Activated CD4-positive, alpha-beta T cell treated with anti-CD3 and anti-CD28 coated beads, Interleukin-2, amount 50 U/mL, for 16 hours (primary cell): ENCODE measurements at places on chromosomes 4 and X.

GRCh38 chr4:8029689-8030088 is 90.0 kb upstream of the AFAP1 start:
- DNase-seq: no peak

DNA sequence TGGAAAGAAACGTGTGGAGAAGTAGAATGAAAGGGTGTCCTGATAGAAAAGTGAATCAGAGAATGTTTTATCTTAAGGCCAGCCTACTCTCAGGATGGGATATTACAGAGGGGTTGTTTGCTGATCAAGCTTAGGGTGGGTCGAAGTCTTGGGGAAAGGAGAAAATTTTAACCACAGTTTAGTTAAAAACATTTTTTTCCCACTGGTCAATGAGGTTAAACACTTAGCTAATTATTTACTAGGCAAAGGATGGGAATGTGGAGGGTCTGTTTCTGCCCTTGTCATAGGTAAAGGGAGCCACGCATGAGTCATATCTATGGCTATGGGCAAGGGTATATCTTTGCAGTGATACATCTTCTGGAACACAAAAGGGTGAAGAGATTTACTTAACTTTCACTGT is 16.1 kb upstream of the SULT1E1 start:
- no peak for DNase-seq

- no peak for DNase-seq
Measured at GRCh38 chr4:71009890-71010588, 16.6 kb downstream of the DCK start.

DNA sequence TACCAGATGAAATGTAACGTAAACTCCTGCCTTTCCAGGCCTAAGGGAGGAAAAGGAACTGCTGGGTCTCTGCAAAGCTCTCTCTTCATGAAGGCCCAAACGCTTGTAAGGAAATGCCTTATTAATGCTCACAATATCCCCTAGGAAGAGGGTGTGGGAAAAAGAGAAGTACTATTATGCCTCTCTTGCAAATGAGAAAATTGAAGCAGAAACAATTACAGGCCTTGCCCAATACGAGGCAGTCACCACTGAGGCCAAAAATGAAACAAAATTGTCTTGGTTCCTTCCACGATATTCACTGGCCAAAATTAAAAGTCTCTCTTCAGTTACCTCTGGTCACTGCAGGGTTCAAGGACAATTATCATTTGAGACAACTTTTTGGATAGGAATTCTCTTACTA is 3.2 kb downstream of the SCARB2 start:
- DNase-seq: no peak

- no peak for DNase-seq
Measured at GRCh38 chr4:138832563-138832962, 183.0 kb upstream of the NOCT start.

GRCh38 chr4:162839814-162840213 is 326.9 kb downstream of the NAF1 start:
- DNase-seq: no peak

GRCh38 chr4:186560647-186561046 is 5.3 kb upstream of the MTNR1A start:
- no peak for DNase-seq

GRCh38 chr4:94536049-94536448 is 84.3 kb downstream of the PDLIM5 start:
- DNase-seq: no peak

GRCh38 chr4:52560844-52561280 is 98.2 kb downstream of the USP46 start:
- DNase-seq: no peak

DNA sequence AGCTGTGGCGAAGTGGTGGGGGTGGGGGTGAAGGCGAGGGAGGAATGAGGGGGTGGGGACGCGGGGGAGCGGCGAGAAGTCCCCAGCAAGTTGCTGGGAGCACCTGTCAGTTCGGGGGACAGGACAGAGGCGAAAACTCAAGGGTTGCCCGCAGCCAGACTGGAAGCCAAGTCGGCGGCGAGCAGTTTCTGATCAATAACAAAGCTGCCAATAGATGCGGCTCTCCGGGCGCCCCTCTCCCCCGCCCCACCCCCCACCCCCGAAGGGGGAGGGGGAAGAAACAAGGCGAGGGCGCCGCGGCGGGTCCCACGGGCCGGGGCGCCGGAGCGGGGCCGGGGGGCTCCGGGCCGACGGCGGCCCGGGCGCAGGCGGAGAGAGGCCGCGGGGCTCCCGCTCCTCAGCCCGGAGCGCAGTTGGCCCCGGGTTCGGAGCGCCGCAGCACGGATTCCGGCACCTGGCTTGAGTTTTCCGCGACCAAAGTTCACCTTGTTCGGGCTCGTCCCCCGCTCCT is 379 bp downstream of the PDGFC start:
- DNase-seq: no peak

DNA sequence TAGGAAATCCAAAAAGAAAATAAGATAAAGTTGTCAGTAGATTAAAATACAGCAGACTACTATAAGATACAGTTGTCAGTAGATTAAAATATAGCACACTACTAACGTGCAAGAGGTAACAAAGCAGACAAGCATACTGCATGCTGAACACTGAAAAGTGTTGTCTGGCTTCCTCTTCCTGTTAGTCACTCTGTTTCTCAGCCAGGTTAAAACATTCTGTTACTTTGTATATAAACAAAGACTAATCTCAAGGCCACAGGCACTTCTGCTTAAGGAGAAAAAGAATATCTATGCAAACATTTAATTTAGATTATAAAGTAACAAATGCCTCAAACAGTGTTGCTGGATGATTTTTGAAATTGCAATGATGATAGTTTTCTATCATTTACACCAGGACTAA is 41.0 kb upstream of the SCD5 start:
- DNase-seq: no peak

DNA sequence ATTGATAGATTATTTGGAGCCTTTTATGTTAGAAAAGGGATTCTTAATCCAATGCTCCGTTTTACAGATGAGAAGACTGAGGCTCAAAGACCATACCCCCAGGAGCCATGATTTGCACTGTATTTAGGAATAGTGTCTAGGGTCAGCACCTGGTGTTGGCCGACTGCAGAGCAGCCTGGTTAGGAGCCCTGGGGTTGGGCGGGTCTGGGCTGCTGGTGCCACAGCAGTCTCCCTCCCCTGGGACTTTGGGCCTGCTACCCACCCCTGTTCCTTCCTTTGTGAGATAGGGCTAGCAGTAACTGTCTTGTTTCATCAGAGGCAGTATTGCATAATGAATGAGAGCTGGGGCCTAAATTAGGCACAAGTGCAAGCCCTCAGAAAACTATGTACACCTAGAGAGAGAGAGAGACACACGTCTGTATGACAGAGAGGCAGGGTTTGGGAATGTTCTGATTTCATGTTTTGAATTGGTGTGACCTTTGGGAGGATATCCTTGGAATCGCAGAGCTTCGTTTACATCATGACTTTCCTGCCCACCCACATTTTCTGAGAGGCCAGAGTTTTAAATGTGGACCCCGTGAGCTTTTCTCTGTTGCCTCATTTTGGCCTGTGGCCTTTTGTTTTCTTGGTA is 111.7 kb downstream of the PTTG2 start:
- DNase-seq: no peak

GRCh38 chr4:10753336-10753735 is 68.8 kb upstream of the CLNK start:
- no peak for DNase-seq

DNA sequence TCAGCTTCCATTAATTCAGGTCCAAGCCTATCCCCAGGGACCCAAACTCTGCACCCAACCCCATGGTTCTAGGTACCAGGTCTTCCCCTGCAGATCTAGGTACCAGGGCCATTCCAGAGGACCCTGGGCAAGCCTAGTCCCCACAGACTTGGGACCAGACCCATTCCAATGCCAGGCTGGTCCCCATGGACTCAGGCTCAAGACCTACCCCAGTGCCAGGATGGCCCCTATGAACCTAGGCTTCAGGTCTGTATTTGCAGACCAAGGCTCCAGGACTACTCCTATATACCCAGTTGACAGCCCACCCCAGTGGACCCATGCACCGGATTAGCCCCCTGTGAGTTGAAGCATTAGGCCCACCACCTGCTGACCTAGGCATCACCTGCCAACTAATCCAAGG is 8.9 kb downstream of the MTHFD2L start:
- no peak for DNase-seq

DNA sequence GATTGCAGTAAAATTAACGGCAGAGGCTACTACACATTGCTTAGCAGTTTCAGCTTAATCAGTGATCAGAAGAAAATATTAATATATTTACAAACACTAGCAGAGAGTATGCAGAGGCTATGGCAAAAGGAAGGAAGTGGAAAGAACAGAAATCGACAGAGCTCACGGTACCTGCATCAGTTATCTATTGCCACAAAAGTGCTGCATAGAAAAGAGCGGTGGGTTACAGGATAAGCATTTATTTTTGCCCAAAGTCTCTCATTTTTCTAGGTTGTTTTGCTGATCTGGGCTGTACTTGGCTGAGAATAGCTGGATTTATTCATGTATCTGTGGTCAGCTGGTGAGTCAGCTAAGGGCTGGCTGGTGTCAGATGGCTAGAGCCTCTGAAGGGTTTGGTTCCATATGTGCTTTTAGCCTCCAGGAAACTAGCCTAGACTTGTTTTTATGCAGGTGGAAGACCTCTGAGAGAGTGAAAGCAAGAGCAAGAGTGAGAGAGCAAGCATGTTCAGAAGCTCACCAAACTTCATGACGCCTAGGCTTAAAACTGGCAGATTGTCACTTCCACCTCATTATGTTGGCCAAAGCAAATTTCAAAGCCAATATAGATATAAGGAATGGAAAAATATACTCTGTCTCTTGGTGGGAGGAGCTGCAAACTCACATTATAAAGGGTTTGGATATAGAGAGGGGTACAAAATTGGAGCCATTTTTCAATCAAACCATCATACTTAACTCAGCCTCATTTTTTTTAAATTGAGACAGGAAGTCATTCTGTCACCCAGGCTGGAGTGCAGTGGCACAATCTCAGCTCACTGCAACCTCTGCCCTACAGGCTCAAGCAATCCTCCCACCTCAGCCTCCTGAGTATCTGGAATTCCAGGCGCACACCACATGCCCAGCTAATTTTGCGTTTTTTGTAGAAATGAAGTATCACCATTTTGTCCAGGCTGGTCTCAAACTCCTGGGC is 153.2 kb upstream of the RPL34 start:
- peak; percentile 41 for DNase-seq

DNA sequence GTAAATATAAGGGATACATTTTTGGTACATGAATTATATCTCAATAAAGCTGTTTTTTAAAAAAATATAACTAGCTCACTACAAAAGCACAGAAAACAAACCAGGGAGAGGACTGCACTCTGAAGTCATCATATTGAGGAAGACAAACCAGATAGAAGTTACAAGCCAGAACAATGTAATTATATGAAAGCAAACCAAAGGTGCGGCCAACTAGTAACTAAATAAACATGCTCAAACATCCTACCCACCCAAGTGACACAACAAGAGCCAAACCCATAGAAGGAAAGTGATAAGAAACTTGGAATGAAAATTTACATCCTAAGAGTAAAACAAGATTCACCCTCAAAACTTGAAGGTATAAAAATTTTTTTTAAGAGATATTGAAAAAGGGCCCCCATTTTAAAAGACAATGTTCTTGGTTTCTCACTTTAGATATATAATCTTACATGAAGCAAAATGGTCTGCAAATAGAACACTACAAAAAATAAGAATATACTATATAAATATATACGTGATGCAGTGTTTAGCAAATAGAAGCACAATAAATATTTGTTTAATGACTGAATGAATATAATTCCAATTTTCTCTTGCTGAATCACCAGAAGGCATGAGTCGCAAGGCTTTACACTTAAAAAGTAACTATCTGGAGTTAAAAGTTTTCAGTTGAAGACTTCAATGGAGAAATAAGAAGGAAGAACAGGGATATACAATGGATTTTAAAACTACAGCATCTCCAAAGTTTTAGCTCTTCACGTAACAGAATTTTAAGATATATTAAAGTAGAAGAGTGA is 4.0 kb upstream of the SH3D19 start:
- DNase-seq: no peak

DNA sequence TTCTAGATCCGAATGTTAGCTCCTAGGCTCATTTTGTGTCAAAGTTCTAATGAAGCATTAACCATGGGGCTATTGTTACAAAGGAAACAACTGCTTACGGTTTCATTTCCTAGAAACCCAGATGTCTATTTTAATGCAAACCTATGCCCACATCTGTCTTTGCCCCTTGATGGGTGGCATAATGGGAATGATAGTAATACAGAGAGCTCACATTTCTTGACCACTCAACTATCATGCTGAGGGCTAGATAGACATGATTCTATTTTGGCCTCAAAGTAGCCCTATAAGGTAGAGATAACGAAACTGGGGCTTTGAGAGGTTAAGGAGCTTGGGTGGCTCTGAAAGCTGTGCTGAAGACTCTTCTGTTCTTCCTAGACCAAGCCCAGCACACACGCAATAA is 1.9 kb downstream of the TLR7 start:
- no peak for DNase-seq

GRCh38 chr4:84470204-84470785 is 28.8 kb downstream of the NKX6-1 start:
- no peak for DNase-seq

DNA sequence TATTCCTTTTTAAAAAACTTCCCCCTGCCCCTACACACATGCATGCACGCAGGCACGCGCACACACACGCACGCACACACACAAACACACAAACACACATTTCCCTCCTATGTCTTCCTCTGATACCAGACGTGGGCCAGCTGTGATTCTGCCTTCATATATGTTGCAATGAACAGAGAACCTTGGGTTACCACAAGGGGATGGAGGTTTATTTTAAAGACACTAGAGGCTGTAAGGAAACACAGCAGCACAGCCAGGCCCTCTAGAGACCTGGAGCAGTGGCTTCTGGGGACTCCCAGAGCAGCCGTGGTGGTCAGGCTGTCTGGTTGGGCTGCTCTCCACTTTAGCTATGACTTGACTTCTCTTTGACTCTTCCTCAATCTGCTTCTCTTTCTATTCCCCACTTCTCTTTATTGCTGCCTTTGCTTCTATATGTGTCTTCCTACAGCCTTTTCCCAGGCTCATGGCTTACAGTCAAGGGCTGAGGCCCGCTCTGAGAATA is 3.2 kb upstream of the TLR10 start:
- DNase-seq: no peak

DNA sequence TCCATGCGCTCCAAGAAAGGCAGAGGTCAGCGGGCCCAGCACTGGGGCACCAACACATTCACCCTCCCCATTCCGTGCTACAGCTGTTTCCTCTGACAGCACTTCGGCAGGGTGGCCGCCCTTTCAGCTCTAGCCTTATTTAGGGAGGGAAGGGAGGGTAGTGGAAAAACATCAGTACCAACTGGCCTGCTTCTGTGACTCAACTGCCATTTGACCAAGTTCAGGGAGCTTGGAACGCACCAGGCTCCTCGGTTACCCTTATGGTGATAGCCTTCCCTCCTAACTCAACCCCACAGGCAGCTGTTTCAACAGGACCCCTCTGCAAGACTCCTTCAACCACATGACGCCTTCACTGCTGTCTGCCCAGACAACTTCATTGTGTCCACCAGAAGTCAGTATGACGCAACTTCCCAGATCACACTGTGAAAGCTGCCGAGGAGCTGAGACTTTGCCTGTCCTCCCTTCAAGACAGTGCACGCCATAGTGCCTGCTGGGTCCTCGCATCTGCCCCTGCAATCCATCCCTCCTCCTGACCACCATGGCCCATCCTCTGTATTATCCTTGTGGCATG is 132.2 kb downstream of the AFAP1 start:
- no peak for DNase-seq
